Mononuclear cell (primary cell): ENCODE measurements at places on chromosomes 13 and 19. TPM values are rescaled to one million over a fixed set of nuclear protein-coding genes. Genes with fewer than 3 reads are reported as not detected.

BORCS8 gene
- total RNA-seq, result 4.6 TPM

PODNL1 gene
- not detected for total RNA-seq

PSG5 gene
- total RNA-seq, result not detected

STOML3 gene
- total RNA-seq, result not detected

CADM4 gene
- total RNA-seq, result 0.42 TPM

FXYD7 gene
- 1.4 TPM for total RNA-seq

ZNF577 gene
- 8.6 TPM for total RNA-seq

PPP5C gene
- 11.6 TPM for total RNA-seq

KCNN4 gene
- total RNA-seq, result 9.9 TPM
